ENCODE measurements at places on chromosomes 12 and 14.
A peak's percentile ranks its signal among the peaks of the same experiment; 100 is the strongest.

- DNase-seq, result no peak
Observed at GRCh38 chr12:66779466-66779865, 100.6 kb upstream of the GRIP1 start.

DNA sequence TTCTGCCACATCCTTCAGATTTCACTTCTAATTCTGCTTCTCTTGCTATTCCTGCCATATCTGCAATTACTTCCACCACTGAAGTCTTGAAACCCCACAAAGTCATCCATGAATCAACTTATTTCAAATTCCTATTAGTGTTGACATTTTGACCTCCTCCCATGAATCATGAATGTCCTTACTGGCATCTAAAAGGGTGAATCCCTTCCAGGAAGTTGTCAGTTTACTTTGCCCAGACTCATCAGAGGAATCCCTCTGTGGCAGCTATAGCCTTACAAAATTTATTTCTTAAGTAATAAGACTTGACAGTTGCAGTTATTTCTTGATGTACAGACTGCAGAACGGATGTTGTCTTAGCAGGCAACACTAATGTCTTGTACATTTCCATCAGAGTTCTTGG lies 162.9 kb downstream of the PCNX1 start:
- no peak for DNase-seq

DNA sequence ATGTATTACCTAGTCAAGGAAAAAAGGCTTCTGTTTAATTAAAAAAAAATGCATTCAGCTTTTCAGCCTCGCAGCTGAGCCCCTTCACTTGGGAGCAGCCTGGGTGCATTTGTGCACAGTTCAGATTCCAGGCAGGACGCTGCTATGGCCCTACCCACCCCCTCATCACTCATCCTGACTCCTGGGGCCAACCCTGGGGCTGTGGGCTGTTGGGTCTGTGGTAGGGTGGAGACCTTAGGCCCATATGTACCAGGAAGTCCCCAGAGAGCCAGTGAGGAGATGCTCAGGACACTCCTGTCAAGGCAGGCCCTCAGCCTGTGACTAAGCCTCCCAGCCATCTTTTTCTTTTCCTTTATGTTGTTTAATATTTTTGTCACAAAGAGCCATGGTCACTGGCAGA lies 9.3 kb upstream of the CDCA4 start:
- DNase-seq, result no peak

- no peak for DNase-seq
Observed at GRCh38 chr12:4700621-4701026, 19.6 kb upstream of the GALNT8 start.

DNA sequence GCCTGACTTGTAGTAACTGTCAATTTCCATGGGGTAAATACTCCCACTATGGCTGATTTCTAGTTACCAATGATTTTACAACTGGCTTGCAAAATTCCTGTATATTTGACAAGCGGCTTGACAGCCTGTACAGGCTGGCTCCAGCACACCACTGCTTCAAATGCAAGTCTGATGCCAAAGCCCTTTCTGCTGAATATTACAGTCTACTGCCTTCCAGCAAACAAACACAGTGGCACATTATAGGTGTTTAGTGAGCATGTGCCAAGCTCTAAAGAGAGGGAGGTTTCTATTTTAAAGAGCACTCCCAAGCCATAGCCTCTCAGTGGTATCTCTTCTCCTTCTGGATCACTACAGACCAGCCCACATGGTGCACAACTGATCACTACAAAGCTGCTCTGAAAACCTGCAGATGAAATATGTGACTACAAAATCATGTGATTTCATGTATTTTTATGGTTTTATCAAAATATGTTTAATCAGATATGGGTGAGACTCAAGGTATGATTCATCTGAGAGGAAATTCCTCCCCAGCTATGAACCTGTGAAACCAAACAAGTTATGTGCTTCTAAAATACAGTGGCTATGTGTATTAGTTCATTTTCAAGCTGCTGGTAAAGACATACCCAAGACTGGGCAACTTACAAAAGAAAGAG lies 101.5 kb downstream of the RPAP3 start:
- DNase-seq, result no peak

GRCh38 chr12:8780389-8780788 lies 42.0 kb upstream of the A2ML1 start:
- DNase-seq, result no peak

- no peak for DNase-seq
Observed at GRCh38 chr14:61003571-61003970, 22.5 kb downstream of the SLC38A6 start.

GRCh38 chr12:113240395-113240794 lies 19.1 kb downstream of the TPCN1 start:
- no peak for DNase-seq

- no peak for DNase-seq
Observed at GRCh38 chr12:118503476-118503875, 127.1 kb downstream of the SUDS3 start.

GRCh38 chr12:104549815-104550480 lies 93.2 kb downstream of the CHST11 start:
- DNase-seq, result no peak

DNA sequence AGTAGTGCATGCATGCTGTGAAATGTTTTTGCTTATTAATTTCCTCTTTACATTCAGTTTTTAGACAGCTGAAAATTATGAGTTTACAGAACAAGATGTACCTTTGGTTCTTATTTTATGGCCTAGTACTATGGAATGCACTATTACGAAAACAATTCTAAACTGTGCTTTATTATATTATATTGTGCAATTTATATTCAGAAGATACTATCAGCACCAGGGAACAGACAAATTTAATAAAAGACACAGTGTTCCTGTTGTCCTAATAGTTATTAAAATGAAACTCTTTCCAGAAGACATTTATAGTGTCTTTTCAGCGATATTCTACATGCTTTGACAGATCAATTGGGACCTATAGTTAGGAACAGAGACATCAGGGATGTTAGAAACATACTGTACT lies 427.3 kb downstream of the BTG1 start:
- DNase-seq, result no peak

DNA sequence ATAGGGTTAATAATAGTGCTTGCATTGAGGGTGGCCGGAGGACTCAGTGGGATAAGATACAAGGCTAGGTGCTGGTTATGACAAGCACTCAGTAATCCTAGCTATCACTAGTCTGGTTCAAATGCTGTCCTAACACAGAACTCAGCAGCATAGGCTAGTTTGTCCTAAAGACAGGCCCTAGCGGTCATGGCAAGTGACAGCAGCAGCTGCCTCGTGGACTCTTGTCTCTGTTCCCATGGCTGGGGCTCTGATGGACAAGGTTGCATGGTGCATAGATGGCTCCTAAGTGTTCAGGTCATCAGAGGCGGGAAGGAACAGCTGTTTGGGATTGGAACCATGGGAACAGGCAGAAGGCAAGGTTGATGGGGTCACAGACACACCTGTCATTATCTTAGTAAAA lies 42.4 kb upstream of the IGF1 start:
- DNase-seq, result no peak

DNA sequence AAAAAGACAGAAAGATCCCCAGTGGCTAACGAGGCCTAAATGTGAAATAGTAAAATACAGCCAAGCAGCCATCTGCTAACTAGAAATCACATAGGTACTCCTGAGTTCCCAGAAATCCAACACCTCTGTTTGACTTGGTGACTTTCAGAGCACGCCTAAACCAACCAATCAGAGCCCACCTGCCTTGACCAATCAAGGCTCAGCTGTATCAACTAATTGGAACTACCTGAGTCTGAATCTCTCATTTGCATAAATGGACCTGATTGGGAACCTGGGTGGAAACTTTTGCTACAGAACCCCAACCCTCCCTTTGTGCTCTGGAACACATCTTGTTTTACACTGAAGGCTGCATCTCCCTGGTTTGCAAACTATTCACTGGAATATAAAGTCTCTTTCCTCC lies 5.1 kb upstream of the TCL1B start:
- no peak for DNase-seq

DNA sequence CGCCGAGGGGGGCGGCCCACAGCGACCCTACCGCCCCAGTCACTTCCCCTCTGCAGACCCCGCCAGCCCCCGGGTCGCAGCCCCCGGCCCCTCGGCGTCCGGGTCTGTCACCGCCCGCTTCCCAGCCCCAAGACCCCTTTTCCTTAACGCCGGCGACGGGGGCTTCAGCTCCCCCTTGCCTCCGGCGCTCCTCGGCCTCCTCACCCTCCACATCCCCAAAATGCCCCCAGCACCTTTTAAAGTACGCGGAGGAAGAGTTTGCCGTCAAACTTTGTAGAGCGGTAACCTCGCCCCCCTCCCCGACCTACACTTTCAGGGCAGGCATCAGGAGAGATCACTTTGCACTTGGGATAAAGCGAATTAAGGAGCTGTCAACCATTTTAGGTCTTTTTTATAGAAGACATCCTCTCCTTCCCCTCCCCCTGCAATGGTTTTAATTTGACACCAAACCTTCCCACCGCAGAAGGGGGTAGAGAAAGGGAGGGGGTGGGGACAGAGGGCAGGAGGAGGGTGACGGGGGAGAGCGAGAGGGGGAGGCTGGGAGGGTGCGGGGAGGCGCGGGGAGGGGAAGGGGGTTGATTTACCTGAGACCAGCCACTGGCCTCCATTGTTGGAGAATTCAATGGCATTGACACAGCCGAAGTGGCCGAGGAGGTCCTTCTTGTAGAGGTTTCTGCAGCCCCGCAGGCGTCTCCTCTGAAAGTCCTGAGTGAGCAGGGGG lies 578 bp downstream of the DCAF5 start:
- peak; percentile 21 for DNase-seq

GRCh38 chr12:32843528-32844095 lies 53.0 kb downstream of the PKP2 start:
- DNase-seq, result no peak

GRCh38 chr14:92984082-92984788 lies 61.3 kb downstream of the CHGA start:
- DNase-seq, result no peak

DNA sequence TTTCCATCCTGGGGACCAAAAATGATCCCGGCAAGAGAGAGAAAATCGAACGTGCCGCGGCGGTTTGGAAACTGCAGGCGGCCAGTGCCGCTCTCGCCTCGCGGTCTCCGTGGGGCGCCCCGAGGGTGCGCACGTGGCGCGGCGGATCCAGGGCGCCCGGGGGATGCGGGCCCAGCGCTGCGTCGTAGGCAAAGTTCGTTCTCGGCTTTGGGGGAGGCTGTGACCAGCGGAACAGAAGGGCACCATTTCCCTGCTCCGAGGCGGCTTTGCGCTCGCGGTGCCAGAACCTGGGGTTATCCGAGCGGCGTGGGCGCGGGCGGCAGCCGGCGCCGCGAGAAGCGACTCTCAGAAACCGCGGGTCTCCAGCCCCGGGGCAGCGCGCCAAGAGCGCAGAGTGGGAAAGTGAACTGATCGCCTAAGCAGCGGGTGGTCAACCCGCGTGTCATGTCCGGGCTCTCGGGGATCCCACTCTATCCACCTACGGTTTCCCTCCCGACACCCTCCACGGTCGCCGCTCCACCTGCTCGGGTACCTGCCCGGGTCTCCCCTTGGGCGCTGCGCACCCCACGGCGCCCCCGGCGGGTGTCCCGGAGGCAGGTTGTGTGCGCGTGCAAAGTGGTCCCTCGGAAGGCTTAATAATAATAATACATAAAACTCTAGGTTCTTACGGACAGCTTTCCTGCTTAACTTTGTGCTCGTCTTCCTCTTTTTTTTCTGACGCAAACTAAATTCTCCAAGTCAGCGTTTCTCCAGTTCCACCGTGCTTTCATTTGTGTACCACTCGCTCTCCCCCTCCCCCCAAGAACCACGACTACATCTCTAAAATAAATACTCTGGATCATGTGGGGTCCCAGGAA lies 1.2 kb downstream of the ESRRB start:
- DNase-seq, result no peak

GRCh38 chr12:32047357-32048212 lies 59.1 kb upstream of the BICD1 start:
- DNase-seq, result no peak

- DNase-seq, result no peak
Observed at GRCh38 chr12:42085594-42085993, 59.1 kb downstream of the GXYLT1 start.

DNA sequence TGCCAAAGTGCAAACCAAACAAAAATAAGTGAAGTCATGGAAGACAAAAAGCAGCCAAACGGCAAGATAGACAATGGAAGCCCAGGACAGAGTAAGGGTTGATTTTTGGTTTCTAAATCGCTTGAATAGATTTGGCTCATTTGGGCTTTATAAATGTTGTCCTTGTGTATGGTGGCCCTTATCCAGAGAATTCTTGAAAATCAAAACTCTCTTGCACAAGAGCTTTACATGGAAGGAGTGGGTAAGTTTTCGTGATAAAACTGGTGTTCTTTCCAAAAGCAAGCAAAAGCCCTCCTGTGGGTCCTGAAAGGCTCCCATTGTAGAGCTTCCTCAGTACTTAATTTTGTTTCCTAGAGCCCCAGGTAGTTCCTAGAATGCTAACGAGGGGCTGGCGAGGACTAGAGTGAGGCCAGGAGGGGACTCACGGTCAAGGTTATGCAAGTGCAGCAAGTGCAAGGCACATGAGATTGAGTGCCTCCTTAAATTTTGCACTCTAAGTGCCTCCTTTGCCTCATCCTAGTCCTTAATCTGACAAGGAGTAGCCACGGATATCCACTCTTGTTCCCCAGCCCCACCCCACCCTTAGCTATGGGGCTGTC lies 4.1 kb downstream of the SIX6 start:
- DNase-seq, result no peak

All from 8988T (cell line).